ENCODE measurements at places on chromosomes 1 and 21.

DNA sequence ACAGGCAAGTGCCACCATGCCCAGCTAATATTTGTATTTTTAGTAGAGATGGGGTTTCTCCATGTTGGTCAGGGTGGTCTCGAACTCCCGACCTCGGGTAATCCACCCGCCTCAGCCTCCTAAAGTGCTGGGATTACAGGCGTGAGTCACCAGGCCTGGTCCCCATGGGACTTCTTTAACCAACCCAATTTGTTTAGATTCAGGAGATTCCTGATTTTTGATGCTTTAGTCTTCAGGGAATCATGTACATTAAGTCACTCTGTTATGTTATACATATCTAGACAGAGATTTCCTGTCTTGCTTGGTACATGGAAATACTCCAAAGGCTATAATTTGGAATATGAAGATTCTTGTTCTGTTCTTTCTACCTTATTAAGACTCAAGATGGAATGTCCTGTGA, 202.4 kb upstream of the L1TD1 start:
- no peak for DNase-seq

GRCh38 chr1:110083061-110083865, 12.8 kb upstream of the ALX3 start:
- DNase-seq: peak; percentile 63

DNA sequence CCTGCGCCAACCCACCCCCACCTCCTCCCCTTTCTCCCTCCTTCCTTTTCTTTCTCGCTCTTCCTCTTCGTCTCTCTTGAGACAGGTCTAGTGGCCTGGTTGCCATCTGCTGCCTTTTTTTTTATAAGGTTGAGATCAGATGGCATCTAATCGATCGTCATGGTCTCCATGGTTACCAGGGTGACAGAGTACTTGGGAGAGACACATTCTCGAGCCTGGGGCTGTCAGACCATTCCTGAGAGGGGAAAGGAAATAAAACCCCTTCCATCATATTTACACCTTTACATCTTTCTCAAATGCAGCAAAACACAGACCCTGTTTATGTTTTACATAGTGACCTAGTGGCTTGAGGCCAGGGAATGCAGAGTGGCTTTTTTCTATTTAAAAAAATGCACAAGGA, 53.5 kb upstream of the SLC22A15 start:
- DNase-seq: no peak

DNA sequence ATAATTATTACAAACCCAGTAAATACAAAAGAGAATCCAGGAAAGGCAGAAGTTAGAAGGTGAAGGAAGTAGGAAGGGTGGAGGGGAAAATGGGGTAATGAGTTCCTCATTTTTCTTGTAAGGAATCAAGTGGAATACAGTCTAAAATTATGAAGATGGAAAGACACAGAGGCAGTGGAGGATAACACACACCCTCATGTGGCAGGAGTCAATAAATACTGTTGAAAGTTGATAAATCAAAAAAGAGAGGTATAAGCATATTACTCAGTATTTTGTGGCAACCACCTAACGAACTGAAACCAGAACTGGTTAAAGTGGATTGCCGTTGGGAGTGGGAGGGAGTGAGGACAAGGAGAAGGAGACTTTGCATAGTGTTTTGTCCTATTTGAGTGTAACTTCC, 78.6 kb upstream of the SLC44A3 start:
- peak; percentile 75 for DNase-seq

GRCh38 chr21:39737376-39738000, 7.5 kb upstream of the IGSF5 start:
- no peak for DNase-seq

- no peak for DNase-seq
Measured at GRCh38 chr1:19381261-19381660, 69.1 kb downstream of the SLC66A1 start.

- peak; percentile 2 for DNase-seq
Measured at GRCh38 chr1:114671011-114671938, 1.4 kb upstream of the DENND2C start.

- DNase-seq: peak; percentile 26
Measured at GRCh38 chr1:55211863-55212262, 3.3 kb downstream of the USP24 start.

DNA sequence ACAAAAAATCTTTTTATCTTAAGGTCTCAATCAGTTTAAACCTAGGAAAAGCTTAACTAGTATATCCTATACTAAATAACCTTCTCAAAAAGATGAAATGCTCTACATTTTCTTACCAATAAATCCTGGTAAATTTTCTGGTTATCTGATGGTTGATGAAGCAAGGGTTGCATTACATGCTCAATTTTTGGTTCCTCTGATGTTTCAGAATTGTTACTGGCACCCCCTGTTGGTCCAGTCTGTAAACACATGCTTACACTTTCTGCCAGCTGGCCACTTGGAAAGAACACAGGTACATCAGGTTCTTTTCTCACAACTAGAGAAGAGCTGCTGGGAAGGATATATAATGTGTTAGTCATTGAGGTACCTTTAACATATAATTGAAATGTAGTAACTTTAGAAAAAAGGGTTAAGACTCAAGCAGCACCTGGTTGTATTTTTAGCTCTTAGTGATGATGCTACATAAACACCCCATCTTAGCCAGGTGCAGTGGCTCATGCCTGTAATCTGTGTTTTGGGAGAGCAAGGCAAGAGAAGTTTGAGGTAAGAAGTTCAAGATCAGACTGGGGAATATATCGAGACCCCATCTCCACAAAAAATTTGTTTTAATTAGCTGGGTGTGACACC, 30.9 kb upstream of the TAL1 start:
- DNase-seq: peak; percentile 60

DNA sequence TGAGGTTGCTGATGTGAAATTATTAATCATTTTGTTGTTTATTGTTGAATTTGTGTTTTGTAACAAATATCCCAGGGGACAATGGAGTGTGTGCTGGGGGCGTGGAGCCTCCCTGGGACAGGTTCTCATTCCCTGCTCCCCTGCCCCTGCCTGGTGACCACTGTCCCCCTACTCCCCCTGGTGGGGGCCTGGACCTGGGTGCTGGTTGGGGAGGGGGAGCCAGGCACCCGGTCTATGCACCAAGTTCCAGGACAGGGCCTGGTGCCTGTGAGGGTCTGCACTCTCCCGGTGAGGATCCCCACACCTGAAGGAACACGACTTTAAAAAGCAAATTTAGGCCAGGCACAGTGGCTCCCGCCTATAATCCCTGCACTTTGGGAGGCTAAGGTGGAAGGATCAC, 42.4 kb downstream of the CHD5 start:
- DNase-seq: no peak

DNA sequence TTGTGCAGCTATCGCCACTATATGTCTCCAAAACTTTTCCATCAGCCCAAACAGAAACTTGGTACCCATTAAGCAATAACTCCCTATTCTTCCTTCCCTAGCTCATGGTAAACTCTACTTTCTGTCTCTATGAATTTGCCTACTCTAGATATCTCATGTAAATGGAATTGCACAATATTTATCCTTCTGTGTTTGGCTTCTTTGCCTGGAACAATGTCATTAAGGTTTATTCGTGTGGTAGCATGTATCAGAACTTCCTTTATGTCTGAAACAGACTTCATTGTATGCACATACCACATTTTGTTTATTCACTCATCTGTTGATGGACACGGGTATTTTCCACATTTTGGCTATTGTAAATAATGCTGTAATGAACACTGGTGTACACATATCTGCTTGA, 40.7 kb upstream of the CD34 start:
- no peak for DNase-seq

- DNase-seq: peak; percentile 21
Measured at GRCh38 chr1:21396516-21396915, 43.4 kb upstream of the NBPF3 start.

- DNase-seq: no peak
Measured at GRCh38 chr1:153771841-153772593, 3.2 kb upstream of the SLC27A3 start.

GRCh38 chr1:86296305-86297205, 99.6 kb downstream of the ODF2L start:
- no peak for DNase-seq

DNA sequence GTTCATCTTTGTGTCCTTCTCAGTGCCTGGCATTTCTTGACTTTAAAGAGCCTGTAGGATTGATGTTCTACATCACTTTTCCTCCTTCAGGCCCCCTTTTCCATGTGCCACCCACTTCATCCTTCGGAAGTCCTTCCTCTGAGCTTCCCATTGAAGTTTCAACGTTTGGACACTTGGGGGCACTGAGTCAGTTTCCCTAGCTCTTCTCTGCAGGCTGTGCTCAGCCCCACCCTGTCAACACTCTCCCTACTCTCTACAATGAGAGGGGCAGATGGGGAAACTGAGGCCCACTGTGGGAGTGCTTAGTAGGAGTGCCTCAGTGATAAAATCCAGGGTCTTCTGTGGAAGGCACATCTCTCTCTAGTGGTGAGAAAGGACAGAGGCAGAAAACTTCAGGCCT, 11.9 kb downstream of the KCNJ10 start:
- peak; percentile 18 for DNase-seq

- DNase-seq: no peak
Measured at GRCh38 chr1:116767782-116768382, 13.7 kb downstream of the CD2 start.

- no peak for DNase-seq
Measured at GRCh38 chr1:36086529-36087232, 2.0 kb upstream of the ADPRS start.

- no peak for DNase-seq
Measured at GRCh38 chr1:161052899-161053298, 7.1 kb upstream of the USF1 start.

GRCh38 chr1:170735366-170736263, 71.7 kb downstream of the PRRX1 start:
- DNase-seq: no peak

DNA sequence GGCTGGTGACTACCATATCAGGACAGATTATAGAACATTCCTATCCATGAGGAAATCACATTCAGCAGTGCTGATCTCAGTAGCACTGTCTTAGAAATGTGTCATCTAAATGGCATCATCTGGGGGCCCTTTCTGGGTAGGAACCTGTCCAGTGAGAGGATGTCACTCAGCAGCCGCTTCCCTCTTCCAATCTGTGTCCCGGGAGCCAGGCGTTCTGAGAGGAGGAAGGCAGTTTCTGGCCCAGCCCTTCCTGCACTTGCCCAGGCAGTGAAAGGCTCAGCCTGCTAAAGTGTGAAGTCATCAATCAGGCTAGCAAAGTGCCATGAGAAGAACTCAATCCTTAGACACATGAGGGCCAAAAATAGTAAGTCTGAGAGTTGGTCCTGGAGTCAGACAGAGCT, 25.6 kb downstream of the RAB4A start:
- DNase-seq: peak; percentile 32

GRCh38 chr1:206560007-206560716, 52.1 kb downstream of the EIF2D start:
- no peak for DNase-seq

GRCh38 chr1:71343686-71344416, 263.0 kb upstream of the ZRANB2 start:
- DNase-seq: no peak

- no peak for DNase-seq
Measured at GRCh38 chr1:242522996-242523718, 1.3 kb downstream of the PLD5 start.

- no peak for DNase-seq
Measured at GRCh38 chr1:94892604-94893254, 34.2 kb downstream of the CNN3 start.

GRCh38 chr1:27138368-27138767, 16.6 kb downstream of the SLC9A1 start:
- no peak for DNase-seq

- no peak for DNase-seq
Measured at GRCh38 chr1:164562511-164562910, 3.5 kb downstream of the PBX1 start.

GRCh38 chr1:162292422-162292849, 84.2 kb downstream of the SPATA46 start:
- no peak for DNase-seq

DNA sequence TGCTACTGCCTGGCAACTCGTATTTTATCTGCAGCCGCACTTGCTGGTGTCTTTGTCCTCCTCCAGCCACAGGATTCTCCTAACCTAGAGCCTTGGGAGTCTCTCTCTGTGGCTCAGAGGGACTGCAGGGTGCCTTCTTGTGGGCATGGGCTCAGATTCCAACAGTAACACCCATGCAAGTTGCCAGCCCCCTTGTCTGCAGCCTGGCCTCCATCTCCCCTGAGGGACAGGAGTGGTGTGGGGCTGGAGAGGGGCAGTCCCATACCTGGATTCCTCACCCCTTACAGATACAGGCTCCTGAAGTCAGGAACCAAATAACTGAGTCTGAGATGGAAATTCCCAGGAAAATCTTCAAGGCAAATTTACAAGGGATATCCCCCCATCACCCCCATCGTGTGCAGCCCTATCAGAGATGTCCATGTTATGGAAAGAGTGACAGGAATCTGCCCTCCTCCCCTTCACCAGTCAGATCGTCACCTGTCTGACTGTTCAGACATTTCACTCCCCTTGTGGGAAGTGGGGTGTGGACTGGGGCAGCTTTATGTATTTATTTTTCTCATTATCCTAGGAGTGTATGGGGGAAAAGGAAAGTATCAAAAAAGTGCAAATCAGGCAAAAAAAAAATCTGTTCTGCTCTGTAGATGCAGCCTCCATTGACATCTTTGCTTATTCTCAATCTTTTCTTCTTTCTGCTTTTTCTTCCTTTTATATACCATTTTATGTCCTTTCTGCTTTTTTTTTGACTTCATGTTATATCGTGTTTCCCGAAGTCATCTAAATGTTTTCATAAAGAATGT, 70.8 kb downstream of the MAN1C1 start:
- DNase-seq: no peak

DNA sequence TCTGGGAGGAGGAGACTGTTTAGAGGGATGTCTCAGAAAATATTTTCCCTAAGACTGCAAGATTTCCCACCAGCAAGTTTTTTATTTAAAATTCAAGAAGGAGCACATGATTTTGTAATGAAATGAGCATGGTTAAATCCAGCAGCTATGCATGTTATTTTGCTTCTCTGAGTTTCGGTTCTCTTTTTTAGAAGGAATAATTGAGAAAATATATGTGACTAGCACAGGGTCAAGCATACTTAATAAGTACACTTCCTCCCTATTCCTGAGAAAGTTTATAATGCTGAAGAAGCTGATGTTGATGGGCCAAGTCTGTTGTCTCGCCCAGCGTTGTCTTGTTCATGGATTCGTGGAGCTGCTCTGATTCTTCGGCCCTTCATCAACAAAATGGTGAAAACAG, 51.2 kb downstream of the EXO1 start:
- DNase-seq: peak; percentile 55
